ENCODE measurements at places on chromosomes 5 and 9.

GRCh38 chr9:6564360-6564759 is 81.2 kb downstream of the GLDC start:
- no peak for DNase-seq

- DNase-seq: no peak
Measured at GRCh38 chr9:31608416-31608815, 776.0 kb upstream of the ACO1 start.

DNA sequence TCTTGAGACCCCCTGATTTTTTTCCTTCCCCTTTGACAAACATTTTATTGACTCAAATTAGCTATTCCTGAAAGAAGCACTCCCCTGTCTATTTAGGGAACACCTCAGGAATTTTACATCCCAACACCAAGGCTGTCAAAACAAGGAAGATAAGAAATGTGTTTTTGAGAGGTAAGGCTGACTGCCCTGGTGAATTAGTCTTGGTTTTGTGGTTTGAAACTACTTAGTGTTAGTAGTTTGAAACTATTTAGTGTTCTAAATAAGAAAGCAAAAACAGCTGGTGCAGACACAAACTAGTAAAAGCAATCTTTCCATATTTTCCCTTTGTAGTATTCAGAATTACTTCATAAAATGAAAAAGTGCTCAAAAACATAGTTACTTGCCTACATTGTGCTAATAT is 120.7 kb downstream of the PCSK1 start:
- DNase-seq: no peak

DNA sequence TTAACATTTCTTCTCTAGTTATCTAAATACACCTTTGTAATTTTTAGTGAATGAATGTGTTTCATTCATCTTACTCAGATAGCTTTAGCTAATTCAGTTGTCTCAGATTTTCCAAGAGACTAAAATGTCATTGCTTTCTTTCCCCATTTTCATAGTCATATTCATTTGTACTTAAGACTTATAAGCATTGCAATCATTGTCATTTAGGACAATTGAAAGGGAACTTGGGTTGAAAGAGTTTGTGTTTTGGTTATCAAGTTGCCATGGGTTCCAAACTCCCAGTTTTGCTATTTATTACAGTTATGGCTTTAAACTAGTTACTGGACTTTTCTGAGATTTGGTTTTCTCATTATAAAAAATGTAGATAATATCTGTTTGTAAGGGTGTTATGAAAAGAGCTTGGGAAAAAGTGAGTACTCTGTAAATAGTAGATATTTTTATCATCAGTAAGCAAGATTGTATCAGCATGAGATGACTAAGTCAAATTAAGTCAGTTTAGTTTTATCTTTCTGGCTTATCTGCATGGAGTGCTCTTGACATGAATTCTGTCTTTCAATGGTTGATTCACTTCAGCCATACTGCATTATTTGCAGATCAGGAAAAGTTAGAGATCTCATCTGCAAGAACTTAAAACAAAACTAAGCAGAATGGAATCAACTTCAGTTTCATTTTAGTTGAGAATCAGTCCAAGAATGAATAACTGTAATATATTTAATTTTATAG is 107.5 kb downstream of the PBX3 start:
- DNase-seq: no peak

- DNase-seq: no peak
Measured at GRCh38 chr5:85998656-85999055, 619.1 kb upstream of the COX7C start.

DNA sequence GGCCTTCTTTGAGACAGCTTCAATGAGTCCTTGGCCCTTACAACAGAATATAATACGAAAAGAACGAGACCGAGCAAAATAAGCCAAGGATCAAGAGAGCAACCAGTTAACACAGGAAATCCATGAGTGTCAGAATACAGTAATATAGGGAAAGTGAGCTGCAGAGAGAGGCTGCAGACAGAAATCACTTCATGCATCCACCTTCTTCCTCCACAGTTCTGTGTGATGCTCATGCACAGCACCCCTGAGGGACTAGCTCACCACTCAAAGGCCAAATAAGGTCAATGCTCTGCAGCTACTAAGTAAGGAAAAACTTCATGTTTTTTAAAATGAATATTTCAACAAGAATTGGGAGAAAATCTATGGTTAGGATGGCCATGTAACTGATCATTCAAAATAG is 257.1 kb downstream of the MCTP1 start:
- no peak for DNase-seq

DNA sequence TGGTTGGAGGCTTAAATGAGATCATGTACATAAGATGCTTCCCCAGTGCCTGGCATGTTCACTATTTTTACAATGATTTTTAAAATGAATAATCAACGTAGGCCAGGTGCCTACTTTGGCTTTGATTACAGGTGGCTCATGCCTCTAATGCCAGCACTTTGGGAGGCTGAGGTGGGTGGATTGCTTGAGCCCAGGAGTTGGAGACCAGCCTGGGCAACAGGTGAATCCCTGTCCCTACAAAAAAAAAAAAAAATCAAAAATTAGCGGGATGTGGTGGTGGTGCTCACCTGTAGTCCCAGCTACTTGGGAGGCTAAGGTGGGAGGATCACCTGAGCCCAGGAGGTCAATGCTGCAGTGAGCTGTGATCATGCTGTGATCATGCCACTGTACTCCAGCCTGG is 9.2 kb downstream of the PCDH12 start:
- no peak for DNase-seq

GRCh38 chr5:122730037-122730436 is 44.8 kb upstream of the SNX2 start:
- no peak for DNase-seq
